ENCODE measurements at places on chromosomes 4 and X. TPM values are rescaled to one million over a fixed set of nuclear protein-coding genes. Genes with fewer than 3 reads are reported as not detected.

The CCNQ gene
- 15.1 TPM for total RNA-seq

The DOCK11 gene
- 34.8 TPM for total RNA-seq

The RBM46 gene
- total RNA-seq, result not detected

The CLCN4 gene
- not detected for total RNA-seq

The LDB2 gene
- total RNA-seq, result not detected

The PRR32 gene
- not detected for total RNA-seq

The SRPK3 gene
- not detected for total RNA-seq

The RASSF6 gene
- total RNA-seq, result not detected

The SLC6A14 gene
- not detected for total RNA-seq

The PRICKLE3 gene
- 9.3 TPM for total RNA-seq

DNA sequence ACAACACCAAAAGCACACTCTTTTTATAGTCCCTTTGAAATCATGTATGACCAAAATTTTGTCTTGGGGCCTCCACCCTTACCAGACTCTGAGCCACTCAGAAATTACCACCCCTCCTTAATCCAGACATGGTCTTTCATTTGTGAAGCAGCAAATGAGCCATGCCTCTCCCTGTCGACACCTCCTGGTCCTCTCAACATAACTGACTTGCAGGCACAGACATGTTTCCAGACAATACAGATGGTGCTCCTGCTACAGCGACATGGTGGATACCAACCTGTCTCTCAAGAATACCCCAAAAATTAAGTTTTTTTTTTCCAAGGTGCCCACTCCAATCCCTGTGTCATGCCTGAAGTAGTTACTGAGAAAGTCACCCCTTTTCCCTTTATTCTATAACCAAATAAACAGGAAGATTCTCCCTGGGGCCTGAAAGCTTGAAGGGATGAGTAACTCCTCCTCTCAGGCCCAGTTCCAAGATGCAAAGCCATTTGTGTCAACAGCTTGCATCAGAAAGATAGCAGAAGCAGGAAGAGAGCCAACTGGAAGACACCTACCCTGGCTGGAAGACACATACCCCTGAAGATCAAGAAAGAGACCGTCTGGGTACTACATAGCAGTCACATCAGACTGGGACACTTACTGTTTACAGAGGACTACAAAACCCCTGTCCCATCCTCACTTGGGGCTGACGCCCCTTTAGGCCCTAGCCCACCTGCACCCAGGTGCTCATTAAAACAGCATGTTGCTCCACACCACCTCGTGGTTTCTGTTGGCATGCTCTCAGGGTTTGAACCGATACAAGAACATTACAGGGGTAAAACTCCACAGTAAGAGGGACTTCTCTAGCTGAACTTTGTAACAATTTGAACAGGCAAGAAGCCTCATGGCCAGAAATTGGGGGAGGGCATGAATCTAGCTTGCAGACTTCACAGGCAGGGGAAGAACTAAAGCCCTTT lies 5.5 kb upstream of the UGT2B17 start:
- no peak overlapping the region for H3K27ac ChIP-seq
- H3K36me3 ChIP-seq, result no peaks in the 10 kb centered on the region
- H3K4me1 ChIP-seq, result no peaks in the 10 kb centered on the region
- H3K27me3 ChIP-seq, result peaks cover 6% of the 10 kb centered on the region
- DNase-seq, result no peak

DNA sequence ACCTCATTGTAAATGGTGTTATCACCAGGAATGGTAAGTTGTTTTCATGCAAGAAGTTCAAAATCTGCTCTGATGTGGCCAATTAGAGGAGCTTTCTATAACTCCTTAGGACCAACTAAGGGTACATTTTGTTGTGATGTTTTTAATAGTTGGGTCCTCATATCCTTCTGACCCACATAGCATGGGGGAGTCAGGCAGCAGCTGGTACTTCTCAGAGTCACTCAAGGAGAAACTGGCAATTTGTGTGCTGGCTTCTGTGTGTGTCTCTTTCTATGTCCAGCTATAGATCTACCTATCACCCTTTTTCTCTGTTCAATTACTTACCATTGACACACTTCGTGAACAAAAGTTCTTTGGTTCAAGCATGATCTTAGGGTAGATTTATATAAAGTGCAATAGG lies 194.3 kb upstream of the TENM3 start:
- no peak overlapping the region for H3K4me3 ChIP-seq
- no peaks in the 10 kb centered on the region for H3K27me3 ChIP-seq
- H3K36me3 ChIP-seq, result no peaks in the 10 kb centered on the region
- no peak overlapping the region for H3K27ac ChIP-seq
- DNase-seq, result no peak

- DNase-seq, result no peak
- no peaks in the 10 kb centered on the region for H3K36me3 ChIP-seq
- no peak overlapping the region for H3K27ac ChIP-seq
- H3K4me3 ChIP-seq, result no peak overlapping the region
- H3K27me3 ChIP-seq, result no peaks in the 10 kb centered on the region
Measured at GRCh38 chr4:70008771-70009170, 13.0 kb downstream of the STATH start.

- DNase-seq, result peak; percentile 45
- H3K27ac ChIP-seq, result peak overlapping the region; percentile 99
- H3K27me3 ChIP-seq, result no peaks in the 10 kb centered on the region
- peaks cover 73% of the 10 kb centered on the region for H3K4me1 ChIP-seq
Measured at GRCh38 chrX:136694431-136695087, 46.6 kb downstream of the CD40LG start.

DNA sequence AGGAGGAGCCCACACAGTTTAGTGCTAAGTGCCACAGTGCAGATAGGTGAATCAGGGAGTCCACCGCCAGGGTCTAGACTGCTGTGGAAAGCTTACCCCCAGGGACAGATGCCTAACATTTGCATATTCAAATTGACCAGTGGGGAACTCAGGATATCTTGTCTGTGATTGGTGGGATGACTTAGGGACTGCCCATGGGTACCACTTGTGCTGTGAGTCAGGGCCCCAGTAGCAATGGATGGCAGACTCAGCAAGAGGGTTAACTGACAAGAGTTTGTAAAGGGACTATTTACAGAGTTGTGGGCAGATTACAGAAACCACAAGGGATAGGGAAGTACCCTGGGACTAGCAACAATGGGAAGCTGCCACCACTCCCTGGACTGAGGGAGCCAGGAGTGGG lies 282.1 kb downstream of the BCOR start:
- no peak overlapping the region for H3K4me3 ChIP-seq
- H3K27ac ChIP-seq, result peak overlapping the region; percentile 53
- H3K4me1 ChIP-seq, result peaks cover 30% of the 10 kb centered on the region
- DNase-seq, result peak; percentile 65

- peaks cover 2% of the 10 kb centered on the region for H3K27me3 ChIP-seq
- H3K4me1 ChIP-seq, result no peaks in the 10 kb centered on the region
- H3K36me3 ChIP-seq, result no peaks in the 10 kb centered on the region
- DNase-seq, result no peak
- H3K27ac ChIP-seq, result no peak overlapping the region
Measured at GRCh38 chrX:37380924-37381323, 31.8 kb downstream of the PRRG1 start.

- no peak overlapping the region for H3K27ac ChIP-seq
- H3K36me3 ChIP-seq, result no peaks in the 10 kb centered on the region
- DNase-seq, result no peak
- no peaks in the 10 kb centered on the region for H3K27me3 ChIP-seq
- no peaks in the 10 kb centered on the region for H3K4me1 ChIP-seq
Measured at GRCh38 chr4:32551943-32552342, 1831.8 kb downstream of the PCDH7 start.

DNA sequence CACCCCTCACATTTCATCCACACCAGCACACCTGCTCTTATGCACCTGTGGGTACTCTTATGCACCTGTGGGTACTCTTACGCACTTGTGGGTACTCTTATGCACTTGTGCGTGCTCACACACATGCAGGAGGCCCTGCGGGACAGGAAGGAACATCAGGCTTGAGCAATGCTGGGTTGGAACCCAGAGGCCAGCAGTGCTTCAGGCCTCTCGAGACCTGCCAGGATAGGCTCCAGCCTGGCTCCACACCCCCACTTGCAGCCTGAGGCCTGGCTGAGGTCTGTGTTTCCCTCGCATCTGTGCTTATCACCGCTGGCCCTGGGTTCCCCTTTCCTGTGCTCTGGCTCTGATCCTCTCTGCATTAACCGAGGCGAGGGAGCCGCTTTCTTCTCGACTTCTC lies 34.7 kb downstream of the SORCS2 start:
- H3K27me3 ChIP-seq, result no peaks in the 10 kb centered on the region
- H3K4me3 ChIP-seq, result no peak overlapping the region
- no peaks in the 10 kb centered on the region for H3K4me1 ChIP-seq
- DNase-seq, result no peak
- no peaks in the 10 kb centered on the region for H3K36me3 ChIP-seq
- no peak overlapping the region for H3K27ac ChIP-seq

DNA sequence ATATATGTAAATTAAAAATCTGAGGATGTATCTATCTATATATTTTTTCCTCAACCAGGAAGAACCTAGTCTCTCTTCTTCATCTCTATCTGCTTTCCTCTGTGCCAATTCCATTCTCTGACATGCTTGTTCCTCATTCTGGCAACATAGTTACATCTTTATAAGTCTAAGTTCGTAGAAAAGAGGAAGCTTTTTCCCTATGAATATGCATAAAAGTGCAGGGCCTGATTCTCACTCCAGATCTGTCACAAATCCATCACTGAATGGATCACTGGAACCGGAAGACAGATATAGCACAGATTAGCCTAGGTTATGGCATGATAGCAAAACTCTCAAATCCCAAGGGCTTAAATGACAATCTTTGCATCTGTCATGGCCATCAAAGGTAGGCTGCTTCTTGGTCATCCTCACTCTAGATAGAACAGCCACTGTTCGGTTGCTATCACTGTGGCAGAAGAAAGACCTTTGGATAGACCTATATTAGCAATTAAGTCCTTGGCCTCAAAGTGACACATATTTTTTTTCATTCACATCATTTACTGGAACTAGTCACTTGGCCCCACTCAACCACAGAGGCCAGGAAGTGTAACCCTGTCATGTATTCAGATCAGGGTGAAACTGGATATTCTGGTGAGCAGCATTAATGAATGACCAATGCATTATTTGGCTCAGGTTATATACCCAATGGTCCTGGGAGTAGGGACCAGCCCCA lies 22.2 kb downstream of the DTHD1 start:
- peak; percentile 27 for DNase-seq
- H3K4me3 ChIP-seq, result no peak overlapping the region
- H3K4me1 ChIP-seq, result peaks cover 8% of the 10 kb centered on the region
- no peaks in the 10 kb centered on the region for H3K36me3 ChIP-seq

DNA sequence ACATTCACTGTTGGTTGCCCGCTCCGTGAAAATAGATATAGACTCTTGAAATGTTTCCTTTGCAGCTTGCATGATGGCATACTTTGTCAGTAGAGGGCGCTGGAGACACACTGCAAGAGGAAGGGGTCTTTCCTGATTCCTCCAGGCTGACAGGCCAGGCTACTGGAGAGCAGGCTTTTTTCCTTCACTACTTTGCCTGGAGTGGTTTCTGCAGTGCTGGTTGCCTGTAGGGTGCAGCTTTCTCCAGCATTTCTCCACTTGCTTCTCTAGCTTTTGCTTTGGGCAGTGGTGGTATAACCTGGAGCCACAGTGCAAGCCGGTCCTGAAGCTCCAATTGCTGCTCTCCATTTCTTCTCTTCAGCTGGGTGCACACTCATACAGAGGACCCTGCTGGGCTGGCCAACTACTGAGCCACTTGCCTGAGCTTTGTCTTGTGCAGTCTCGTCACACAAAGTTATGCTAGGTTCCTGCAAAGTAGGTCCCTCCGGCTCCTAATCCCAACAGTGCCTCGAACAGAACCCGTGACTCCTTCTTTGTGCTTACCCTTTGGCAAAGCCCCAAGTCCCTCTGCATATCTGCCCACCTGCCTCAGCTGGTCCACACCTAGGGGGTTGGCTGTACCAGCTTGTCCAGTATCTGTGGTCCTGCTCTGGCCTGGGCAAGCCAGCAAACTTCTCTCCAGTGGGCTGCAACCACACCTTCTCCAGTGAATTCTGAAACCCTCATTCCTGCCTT lies 46.3 kb downstream of the RASSF6 start:
- DNase-seq, result peak; percentile 45
- H3K27ac ChIP-seq, result no peak overlapping the region
- H3K4me1 ChIP-seq, result no peaks in the 10 kb centered on the region
- peaks cover 5% of the 10 kb centered on the region for H3K27me3 ChIP-seq
